ENCODE measurements at places on chromosomes 4 and X.

GRCh38 chrX:100649550-100650356 is 5.8 kb downstream of the SRPX2 start:
- no peak for DNase-seq

DNA sequence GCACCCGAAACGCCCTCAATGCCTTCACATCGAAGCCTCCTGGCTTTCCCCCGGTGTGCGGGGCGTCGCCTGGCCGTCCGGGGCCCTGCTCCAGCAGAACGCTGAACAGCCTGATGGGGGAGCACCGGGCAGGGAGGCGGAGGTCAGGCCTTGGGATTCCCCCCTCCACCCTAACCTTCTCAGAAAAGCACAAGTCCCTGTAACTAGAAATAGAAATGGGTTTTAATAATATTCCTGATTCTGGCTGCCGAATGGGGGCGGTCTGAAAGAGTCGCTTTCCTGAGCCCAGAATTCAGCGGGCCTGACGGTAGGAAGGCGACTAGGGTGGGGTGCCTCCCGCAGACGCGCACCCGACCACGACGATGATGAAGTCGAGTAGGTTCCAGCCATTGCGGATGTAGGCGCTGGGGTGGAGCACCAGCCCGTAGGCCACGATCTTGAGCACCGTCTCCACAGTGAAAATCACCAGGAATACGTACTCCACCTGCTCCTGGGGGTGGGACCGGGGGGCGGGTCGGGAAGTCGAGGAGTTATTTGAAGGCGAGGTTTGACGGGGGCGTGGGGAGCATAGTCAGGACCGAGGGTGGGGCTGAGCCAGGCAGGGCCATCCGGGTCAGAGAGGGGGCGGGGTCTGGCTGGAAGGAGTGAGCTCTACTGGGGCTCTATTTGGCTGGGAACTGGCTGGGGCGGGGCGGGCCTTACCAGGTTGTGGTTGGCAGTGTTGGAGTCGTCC is 2.5 kb downstream of the CACNA1F start:
- DNase-seq, result no peak

GRCh38 chr4:143085224-143085623 is 99.5 kb upstream of the USP38 start:
- no peak for DNase-seq

DNA sequence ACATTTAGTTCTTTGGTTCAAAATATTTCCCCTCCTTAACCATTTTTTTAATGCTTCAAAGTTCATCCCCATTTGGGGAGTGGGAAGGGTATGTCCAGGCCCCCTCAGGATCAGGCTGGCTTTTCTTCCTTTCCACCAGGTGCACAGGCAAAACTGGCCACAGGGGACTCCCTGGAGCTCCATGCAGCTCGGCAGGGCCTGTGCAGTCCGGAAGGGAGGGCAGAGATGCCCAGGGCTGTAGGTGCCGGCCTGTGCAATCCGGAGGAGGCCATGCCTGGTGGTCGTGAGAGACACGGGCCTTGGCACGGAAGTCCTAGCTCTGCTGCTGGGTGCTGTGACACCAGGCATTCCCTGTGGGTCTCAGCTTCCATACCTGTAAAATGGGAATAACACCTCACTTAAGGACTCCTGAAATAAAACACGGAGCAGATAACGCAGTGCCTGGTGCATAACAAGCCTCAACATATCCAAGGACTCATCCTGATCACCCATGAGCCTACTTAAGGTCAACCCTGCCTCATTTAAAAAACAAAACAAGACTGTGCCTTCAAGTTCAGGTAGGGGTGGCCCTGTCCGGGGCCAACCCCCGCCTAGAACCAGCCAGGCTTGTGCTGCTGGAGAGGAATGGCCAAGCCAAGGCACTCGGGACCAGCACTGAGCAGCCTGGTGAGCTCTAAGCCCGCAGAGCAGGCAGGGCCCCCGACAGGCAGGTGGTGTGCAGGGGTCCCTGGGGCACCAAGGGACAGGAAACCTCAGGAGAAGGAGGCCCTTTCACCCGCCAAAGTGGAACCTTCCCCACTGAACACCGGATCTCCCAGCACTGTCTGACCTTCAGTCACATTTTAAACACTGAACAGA is 21.2 kb upstream of the CYP4V2 start:
- DNase-seq, result no peak

DNA sequence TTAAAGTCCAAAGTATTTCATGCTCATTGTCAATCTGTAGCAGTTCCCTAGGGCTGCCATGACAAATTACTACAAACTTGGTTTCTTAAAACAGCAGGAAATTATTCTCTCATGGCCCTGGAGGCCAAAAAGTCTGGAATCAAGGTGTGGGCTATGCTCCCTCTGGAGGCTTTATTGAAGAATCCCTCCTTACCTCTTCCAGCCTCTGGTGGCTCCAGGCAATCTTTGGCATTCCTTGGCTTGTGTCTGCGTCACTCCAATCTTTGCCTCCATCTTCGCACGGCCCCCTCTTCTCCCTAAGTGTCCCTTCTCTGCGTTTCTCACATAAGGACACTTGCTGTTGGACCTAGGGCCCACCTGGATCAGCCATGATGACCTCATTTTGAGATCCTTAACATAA is 170.4 kb downstream of the SMIM20 start:
- DNase-seq, result no peak

DNA sequence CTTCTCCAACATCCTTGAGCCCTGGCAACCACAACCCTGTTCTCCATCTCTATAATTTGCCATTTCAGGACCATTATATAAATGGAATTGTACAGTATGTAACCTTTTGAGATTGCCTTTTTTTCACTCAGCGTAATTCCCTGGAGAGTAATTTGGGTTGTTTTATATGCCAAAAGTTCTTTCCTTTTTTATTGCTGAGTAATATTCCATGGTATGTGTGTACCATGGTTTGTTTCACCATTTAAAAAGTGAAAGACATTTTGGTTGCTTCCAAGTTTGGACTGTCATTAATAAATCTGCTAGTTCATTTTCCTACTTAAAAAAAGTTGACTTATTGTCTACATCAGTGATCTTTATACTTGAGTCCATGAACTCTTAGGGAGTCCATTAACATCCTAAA is 33.0 kb upstream of the SMIM10 start:
- DNase-seq, result no peak

- no peak for DNase-seq
These were observed 28.2 kb downstream of the FAM149A start for GRCh38 chr4:186132577-186133242.

DNA sequence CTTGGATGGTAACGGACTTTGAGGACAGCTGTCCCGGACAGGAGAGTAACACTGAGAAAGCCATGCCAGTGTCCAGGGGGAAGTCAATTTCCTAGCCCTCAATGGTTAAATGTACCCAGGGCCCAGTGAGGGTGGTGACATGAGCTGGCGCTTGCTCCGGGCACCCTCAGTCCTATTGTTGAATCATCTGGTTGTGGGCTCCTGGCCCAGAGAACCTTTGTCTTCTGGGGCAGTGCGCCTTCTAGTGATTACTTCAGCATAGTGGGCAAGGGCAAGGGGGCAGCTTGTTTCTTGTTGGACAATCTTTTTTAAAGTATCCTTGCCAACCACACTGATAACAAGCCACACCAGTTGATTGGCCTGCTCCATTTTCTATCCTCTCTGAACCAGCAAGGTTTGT is 30.9 kb upstream of the TRPC5 start:
- DNase-seq, result no peak

DNA sequence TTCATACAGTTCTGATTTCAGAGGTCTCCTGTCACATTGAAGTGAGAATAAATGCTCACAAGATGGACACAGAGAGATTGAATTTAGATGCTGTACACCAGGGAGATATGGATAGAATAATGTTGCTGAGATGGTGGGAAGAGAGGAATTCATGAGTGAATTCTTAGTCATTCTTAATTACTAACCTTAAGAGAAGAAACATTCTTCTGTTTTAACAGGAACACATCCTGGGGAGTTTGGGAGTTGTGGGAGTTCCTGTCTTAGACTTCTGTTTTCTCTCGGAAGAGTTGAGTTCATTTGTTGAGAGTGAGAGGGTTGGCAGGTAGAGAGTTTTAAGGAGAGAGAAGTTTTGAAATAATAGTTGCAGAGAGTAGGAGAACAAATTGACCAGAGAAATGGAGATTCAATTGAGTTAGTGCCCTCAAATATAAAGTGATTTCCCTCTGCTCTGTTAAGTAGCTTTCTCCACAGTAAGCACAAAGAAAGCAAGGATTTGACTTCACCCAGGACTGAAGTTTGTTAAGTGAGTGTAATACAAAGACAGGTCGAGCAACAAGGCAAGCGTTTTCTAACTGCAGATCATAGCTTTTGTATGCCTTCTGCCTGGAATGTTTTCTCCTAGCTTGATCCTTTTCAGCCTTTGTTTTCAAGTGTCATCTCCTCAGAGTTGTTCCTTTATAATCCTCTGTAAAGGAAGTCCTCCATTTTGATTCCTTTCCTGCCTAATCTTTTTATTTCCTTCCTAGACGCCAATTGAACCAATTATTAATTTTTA is 205.9 kb downstream of the RAPGEF2 start:
- DNase-seq, result no peak

- DNase-seq, result no peak
These were observed 13.5 kb downstream of the RXFP1 start for GRCh38 chr4:158535130-158535614.

DNA sequence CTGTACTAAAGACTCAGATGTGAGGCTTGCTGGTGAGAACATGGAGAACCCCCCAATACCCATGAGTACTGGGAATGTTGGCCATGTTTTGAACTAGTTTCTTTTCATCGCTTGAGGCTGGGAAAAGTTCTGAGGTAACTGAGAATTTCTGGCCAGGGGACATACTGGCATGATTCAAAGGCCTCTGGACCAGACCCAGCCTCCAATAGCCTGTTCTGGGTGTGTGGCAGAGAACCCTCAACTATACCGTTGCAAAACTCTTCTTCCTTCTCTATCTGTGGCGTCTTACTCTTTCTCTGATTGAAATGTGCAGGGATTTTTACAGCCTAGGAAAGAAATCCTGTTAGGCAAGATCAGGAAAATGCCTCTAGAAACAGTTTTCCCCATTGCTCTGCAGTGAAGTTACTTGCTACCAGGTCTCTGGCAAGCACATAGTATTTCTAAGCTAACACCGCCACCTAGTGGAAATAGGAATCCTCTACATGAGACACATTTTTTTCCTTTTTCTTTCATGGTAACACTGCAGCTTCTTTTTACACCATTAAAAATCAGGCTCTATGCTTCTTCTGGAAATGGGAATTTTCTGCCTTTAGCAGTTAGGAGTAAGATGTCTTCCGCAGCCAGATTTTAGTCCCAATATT is 170.7 kb upstream of the ZCCHC13 start:
- peak; percentile 3 for DNase-seq

DNA sequence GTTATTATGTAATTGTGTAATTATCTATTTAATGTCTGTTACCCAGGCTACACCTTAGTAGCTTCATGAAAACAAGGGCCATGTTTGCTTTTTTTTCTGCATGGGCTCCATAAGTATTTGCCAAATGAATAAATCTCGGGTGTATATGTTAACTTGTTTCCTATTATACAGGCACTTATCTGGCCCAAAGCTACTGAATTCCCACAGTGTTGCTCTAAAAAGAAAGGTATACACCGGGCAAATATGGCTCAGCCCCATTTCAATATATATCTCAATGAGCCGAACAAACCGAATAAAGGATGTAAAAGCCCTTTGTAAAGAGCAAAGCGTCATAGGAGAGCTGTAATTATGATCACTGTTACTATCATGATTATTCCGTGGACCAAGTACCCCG is 767 bp downstream of the PAQR3 start:
- DNase-seq, result no peak

GRCh38 chrX:145524931-145525330 is 277.6 kb downstream of the SPANXN1 start:
- DNase-seq, result no peak

- no peak for DNase-seq
These were observed 74.6 kb upstream of the MID1IP1 start for GRCh38 chrX:38726612-38727011.

DNA sequence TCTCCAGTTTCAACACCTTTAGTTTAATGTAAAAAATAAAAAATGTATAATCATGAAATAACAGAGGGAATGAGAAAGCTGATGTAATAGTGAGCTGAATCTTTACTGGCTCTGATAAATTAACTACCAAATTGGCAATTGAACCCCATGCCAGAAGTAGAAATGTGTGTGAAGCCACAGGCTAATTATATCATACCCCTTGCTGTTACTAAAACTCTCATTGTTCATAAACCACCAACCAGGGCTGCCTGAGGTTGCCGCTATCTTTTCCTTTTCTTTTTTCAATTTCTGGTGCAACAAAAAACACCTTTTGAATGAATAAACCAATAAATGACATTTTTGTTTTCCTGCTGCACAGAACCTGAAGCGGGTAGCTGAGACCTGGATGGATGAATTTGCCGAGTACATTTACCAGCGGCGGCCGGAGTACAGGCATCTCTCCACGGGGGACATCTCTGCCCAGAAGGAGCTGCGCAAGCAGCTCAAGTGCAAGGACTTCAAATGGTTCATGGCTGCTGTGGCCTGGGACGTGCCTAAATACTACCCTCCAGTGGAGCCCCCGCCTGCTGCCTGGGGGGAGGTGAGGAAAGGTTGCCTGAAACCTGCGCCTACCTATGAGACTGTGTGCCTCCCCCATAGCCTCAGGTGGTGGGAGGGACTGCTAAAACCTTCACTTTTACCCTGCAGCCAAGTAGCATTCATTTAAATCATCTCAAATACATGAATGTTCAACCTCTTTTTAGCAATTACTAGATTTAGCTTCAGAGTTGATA is 216.7 kb upstream of the GALNT7 start:
- no peak for DNase-seq

DNA sequence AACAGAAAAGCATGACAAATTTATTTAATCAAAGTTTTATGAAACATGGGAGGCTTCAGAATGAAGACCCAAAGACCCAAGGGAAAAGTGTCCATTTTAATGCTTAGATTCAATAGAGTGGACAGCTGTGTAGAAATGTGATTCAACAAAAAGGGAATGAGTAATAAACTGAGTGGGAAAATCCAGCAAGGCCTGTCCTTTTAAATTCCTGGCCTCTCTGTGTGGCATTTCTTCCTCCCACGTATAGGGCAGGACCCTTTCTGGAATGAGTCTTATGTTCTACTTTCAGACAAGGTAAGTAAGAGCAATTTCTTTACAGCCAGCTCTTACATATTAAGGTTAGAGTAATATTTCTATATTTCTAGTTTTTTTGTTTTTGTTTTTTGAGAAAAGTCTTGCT is 14.5 kb downstream of the AASDH start:
- DNase-seq, result no peak

DNA sequence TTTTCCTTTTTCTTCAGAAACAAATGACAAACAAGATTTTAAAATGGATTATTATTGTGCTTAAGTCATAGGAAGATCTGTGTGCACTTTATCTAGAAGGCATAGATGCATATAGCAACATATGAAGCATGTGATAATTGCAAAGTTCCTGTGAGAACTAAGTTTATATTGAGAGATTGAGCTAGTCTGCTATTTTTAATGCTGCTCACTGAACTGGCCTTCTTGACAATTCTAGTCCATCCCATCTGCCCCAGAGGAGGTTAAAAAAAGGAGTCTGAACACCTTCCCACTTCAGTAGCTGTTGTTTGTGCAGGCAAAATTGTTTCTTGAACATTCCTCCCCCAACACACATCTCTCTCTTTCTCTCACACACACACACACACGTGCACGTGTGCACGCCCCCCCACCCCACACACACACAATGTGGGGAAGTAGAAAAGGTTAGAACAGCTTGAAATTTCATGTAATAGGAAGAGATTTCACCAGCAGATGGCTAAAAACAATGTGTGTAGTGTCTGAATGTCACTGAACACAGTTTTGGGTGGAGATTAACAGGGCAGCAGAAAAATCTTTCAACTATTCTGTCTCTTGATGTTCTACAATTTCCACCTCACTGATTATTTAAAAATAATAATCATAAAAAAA is 108.0 kb downstream of the GPM6A start:
- no peak for DNase-seq
